BE2C (cell line): ENCODE measurements at places on chromosomes 16 and 17.

DNA sequence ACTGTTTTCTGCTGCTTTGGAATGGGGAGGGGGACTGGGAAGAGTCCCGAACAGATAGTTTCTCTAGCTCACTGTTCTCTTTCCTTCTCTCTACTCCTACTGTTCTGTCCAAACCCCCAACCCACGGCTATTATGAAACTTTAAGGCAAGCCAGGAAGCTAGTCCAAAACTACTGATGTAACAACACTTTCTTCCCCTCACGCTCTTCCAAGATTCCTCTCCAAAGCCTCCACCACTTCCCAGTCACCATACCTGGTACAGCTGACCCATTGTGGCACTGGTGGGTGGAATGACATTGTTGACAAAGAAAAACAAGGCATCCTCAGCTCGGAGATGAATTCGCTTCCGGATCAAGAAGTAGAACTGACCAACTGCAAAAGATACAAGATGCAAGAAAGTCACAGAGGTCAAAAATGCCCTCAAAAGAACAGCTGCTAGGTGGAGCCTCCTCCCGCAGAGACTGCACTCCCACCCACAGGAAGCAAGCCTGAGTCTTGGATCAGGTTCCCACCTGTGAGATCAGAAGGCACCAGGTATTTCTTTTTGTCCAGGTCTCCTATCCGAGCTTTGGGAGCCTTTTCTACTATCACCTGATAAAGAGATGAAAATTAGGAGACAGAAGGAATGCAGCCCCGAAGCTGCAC, 1.0 kb downstream of the GABARAP start:
- DNase-seq = no peak

DNA sequence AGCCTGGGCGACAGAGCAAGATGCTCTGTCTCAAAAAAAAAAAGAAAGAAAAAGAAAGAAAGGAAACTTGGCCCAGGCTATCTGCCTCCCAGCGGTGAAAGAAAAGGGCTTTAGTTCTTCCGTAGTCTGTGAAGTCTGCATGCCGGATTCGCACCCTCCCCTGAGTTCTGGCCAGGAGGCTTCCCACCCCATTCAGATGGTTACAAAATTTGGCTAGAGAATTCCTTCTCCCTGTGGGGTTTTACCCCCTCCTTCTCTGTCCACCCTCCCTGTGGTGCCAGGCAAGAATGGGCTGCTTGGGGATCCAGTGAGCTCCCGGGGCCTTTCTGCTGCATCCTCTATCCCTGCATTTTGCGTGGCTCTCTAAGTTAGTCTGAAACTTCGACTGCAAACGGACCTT, 37.8 kb downstream of the PAFAH1B1 start:
- DNase-seq = no peak

- DNase-seq = no peak
Measured at GRCh38 chr16:54739381-54739780, 191.3 kb upstream of the IRX5 start.

DNA sequence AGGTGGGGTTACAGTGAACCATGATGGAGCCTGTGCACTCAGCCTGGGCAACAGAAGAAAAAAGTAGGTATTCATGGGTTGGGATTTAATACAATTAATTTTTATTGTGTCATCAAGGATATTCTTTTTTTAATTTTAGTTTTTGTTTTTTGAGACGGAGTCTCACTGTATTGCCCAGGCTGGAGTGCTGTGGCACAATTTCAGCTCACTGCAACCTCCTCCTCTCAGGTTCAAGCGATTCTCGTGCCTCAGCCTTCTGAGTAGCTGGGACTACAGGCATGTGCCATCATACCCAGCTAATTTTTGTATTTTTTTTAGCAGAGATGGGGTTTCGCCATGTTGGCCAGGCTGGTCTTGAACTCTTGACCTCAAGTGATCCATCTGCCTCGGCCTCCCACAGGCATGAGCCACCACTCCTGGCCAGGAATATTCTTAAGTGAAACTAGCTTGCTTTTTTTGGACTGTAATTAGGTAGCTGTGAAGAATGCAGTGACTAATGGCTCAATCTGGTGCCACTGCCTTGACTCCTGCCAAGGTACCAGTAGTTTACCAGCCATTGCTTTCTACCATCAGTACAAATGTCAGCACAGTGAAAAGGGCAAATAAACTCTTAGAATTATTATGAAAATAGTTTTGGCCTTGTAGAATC, 4.8 kb downstream of the PPM1D start:
- no peak for DNase-seq

GRCh38 chr17:21345236-21345635, 30.9 kb upstream of the KCNJ12 start:
- peak; percentile 47 for DNase-seq

DNA sequence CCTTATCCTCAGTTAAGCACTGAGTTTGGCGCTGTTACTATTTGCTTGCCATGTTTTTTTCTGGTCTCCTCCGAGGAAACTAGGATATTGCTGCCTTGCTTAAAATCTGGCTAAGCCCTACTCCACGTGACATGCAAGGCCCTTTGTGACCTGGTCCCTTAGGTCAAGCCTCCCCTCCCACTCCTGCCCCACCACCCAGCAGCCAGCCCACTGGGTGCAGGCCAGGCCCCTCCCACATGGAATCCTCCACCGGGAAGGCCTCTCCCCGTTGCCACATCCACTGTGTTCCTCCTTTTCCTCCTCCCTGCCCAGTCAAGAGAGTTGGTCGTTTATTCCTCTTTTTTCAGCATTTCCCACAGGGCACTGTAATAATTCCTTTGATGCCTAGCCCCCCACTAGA, 16.2 kb downstream of the PSMD3 start:
- DNase-seq = no peak

DNA sequence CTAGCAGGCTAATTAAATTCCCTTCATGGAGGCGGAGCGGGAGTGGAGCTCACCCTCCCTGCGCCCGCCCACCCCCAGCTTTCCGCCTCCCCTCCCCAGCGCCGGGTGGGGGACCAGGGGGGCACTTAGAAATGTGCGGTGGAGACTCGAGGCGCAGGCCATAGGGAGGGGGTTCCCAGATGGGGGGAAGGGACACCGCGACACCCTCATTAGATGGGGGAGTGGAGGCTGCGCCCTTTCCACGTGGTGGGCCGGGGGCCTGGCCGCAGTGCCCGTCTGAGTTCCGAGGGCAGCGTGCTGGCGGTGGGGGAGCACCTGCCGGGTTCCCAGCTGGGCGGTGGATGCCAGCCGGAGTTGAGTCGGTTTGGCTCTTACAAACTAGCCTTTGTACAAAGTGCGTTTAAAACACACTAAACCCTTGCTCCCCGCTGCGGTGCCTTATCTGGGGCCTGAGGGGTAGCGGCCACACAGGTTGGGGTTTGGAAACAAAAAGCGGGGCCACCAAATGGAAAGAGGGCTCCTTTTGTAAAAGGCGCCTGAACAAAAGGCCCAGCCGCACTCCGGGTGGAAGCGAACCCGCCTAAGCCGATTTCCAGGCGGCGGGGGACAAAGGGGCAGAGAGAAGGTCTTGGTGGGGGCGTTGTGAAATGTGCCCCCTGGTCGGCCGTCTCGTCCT, 1.4 kb downstream of the GSE1 start:
- DNase-seq = no peak

GRCh38 chr17:74839990-74840852, 19.5 kb downstream of the GRIN2C start:
- no peak for DNase-seq

DNA sequence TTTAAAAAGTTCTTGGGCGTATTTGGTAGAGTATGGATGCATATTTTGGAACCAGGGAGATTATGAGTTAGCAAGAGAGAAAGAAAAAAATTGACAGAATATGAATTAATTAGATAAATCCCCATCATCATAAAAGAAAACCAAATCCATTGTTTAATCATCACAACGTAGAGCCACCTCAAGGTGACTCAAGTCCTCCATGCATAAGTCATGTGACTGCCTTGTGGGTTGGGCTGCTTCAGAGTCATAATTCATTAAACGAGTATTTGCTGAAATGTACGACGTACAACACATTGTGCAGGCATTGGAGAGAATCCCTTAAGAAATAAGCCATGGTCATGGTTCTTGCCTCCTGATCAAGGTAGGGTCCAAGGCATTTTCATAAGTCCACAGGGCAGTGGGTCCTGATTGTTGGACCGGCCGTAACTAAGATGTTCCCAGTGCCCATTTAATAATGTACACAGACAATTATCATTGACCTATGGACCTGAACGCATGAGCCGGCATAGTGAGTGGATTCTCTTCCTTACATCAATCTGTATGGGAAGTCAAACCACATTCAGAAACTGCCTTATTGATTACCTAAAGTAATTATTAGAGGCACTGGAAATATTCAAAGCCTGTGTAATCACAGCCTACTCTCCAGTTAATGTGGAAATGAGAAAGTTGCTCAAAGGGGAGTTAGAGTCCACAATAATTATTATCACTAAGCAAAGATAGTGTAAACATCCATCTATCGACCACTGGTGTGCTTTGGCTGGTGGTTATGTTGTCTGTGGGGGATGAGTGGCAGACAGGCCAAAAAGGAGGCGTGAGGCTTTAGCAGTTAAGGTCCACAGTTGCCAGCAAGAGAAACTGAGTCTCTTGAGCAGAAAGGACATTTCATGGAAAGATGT, 165.4 kb downstream of the PITPNC1 start:
- no peak for DNase-seq

- no peak for DNase-seq
Measured at GRCh38 chr16:62965831-62966230, 929.6 kb upstream of the CDH8 start.

DNA sequence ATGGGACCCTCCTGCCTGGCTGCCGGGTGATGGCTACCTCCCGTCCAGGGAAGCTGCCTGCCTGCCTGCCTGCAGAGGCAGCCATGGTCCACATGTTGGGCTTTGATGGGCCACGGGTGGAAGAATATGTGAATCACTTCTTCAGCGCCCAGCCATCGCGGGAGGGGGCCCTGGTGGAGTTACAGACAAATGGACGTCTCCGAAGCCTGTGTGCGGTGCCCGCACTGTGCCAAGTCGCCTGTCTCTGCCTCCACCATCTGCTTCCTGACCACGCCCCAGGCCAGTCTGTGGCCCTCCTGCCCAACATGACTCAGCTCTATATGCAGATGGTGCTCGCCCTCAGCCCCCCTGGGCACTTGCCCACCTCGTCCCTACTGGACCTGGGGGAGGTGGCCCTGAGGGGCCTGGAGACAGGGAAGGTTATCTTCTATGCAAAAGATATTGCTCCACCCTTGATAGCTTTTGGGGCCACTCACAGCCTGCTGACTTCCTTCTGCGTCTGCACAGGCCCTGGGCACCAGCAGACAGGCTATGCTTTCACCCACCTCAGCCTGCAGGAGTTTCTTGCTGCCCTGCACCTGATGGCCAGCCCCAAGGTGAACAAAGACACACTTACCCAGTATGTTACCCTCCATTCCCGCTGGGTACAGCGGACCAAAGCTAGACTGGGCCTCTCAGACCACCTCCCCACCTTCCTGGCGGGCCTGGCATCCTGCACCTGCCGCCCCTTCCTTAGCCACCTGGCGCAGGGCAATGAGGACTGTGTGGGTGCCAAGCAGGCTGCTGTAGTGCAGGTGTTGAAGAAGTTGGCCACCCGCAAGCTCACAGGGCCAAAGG, 36.8 kb downstream of the NLRC5 start:
- no peak for DNase-seq

GRCh38 chr16:72819345-72819744, 228.6 kb downstream of the ZFHX3 start:
- no peak for DNase-seq

DNA sequence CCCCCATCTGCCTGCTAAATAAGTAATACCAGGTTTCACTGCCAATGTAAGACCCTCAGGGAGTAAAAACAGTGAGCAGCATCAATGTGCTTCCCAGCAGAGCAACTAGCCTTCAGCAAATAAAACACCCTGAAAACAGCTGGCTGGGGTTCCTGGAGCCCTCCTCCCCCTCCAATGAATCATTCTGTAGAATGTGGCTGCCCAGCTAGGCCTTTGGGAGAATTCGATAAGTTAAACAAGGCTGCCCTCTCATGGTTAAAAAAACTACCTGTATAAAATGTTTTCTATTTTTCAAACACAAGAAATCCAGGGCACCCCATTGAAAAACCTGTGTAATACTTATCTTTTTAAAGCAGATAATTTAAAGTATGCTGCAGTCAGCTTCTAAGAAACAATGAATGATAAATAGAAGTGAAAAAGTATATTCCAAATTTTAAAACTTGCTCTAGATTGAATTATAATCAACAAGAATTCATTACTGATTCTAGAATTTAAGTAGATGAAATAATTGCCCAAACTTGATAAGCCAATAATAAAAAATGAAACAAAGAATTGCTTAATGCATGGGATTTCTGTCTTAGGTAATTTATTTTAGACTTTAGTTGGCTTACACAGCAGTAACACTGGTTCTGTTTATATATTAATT, 9.4 kb upstream of the TOM1L1 start:
- DNase-seq = peak; percentile 56

DNA sequence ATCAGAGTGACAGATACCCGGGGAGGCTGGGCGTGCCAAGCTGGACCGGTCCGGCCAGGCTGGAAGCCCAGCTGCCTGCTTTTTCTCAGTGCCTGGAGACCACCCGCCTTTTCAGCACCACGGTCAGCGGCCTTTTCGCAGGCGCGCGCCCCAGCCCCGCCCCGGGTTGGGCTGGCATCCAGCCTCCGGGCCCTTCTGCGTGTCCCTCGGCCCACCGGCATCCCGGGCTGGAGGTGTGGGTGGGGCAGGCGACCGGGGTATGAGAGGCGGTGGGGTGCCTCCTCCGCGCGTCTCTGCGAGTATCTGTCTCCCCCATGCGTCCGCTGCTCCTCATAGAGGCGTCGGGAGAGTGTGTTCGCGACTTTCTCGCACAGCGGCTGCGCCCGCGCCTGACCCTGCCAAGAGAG, 102.5 kb downstream of the MRM1 start:
- no peak for DNase-seq

DNA sequence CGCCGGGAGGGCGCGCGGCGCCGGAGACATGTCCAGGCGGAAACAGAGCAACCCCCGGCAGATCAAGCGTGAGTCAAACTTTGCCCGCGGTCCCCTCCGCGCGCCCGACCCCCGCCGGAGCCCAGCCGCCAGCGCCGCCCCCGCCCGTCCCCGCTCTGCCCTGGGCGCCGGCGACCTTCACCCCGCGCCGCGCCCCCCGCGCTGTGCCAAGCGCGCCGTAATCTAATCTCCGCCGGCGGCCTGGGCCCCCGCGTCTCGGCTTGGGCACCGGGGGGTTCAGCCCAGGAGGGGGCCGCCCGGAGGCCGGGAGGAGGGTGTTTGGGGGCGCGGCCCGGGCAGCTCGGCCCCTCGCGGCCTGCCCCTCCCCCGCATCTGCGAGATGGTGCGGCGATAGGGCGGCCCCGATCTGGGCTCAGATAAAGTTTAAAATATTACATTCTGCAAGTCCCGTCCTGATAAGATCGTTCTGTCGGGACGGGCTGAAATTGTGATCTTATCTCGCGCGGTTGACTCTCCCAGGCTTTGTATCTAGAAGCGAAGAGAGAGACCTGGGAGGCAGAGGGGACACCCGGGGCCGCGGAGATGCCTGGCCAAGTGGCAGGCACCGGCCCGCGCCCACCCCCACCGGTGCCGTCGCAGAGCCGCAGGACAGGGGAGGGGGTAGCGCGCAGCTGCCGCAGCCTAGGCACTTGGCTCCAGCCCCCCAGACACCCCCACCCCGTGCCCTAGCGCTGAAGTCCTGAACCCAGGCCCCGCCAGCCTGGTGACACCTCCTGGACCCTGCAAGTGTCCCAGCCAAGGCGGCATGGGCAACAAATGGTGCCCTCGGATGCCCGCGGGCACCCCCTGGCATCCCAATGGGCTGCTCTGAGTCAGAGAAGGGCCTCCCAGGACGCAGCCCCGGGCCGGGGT, 787 bp downstream of the ZFPM1 start:
- DNase-seq = no peak

GRCh38 chr17:58985367-58985766, 121.3 kb downstream of the TRIM37 start:
- DNase-seq = no peak
